ENCODE measurements at places on chromosomes 1 and 21. TPM values are rescaled to one million over a fixed set of nuclear protein-coding genes. Genes with fewer than 3 reads are reported as not detected.

DNA sequence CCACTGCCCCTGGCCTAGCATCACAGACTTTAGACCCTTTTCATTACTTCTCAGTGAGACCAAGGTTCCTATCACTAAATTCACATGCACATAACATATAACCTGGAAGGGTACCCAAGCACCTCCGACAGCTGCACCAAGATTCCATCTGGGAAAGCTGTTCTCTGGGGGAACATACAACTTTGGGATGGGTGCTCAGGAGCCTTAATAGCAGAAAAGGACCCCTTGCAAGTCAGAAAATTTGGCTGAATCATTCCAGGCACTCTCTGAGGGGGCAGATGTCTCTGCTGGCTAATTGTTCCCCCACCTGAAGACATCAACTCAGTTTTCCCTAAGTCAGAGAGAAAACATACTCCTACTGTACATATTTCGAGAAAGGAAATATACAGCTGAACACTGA is 41.3 kb upstream of the PSEN2 start:
- DNase-seq, result no peak

- no peak for DNase-seq
Measured at GRCh38 chr1:22582661-22583635, 19.7 kb downstream of the EPHA8 start.

- DNase-seq, result no peak
Measured at GRCh38 chr1:220789532-220790147, 2.9 kb downstream of the MTARC1 start.

DNA sequence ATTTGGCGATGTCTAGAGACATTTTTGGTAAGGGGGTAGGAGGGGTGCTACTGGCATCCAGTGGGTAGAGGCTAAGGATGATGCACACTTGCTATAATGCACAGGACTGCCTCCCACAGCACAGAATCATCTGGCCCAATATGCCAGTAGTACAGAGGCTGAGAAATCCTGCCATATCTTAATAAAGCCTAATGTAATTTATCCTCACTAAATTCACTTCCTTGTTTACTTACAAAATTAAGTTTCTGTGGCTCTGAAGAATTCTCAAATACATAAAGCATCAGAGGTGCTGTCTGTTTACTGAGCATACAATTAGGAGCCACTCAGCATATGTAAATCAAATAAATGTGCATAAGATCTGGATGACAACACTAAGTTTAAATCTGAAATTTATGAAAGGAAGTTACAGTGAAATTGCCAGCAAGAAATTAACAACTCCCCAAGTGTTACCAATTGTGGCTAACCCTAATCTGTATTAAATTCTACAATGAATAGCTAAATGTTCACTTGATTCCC is 26.5 kb downstream of the NGF start:
- no peak for DNase-seq

- no peak for DNase-seq
Measured at GRCh38 chr1:204216880-204217647, 3.3 kb upstream of the GOLT1A start.

GRCh38 chr1:109668123-109668775 is 392 bp downstream of the GSTM2 start:
- no peak for DNase-seq

DNA sequence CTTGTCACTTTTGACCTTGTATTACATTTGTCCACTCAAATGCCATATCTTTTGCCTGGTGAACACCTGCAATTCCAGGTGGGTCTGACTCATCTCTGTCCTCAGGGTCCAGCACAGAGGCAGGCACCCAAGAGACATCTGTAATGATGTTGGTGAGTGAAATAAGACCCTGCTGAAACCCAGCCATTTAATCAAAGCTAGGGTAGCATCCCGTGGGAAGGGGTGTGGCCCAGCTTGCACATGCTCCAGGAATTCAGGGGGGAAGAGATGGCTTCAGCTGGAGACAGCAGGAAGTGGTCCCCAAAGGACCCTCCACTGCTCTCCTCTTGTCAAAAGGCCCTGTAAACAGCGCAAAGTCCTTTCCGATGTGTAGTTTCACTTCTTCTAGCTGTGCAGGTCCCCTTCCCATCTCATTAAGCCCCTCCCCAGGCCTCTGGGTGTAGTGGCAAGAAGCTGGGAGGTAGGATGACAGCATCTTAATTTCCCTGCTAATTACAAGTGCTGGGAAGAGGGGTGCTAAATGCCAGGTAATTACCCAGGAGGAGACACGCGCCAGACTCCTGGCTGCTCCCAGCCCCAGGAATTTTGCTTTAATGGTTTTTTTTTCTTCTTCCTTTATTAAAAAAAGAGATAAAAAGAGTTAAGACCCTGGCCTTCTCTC is 54.4 kb upstream of the TRABD2B start:
- no peak for DNase-seq

DNA sequence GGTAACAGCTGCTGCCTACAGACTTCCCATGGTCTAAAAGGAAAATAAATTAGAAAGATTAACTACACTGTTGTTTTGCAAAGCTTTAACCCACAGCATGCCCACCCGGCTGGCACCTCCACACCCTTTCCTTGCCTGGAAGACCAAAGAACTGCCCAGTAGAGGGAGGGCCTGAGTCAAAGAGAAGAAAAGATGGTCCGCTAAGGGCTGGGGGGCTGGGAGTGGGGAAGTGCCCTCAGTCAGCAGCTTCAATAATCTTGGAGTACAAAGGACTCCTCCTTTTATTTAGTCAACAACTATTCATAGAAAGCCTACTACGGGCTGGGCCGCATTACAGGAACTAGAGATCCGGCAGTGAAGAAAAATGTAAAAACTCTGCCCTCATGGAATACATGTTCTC is 40.6 kb downstream of the ERI3 start:
- no peak for DNase-seq

DNA sequence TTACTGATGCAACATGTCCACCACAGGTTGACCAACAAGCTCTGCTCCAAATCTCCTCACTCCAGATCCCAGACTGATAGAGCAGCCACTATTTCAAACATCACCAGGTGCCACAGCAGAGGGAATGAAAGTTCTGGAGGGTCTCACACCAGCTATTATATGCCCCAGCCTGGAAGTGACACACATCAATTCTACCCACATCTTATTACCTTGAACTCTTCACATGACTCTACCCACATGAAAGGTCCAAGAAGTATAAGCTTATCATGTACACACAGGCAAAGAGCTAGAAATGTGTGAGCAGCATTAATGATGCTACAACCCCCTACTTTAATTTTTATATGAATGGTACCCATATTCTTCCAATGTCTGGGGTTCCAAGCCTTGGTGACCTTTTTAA is 64.2 kb downstream of the SH3GLB1 start:
- DNase-seq, result no peak

DNA sequence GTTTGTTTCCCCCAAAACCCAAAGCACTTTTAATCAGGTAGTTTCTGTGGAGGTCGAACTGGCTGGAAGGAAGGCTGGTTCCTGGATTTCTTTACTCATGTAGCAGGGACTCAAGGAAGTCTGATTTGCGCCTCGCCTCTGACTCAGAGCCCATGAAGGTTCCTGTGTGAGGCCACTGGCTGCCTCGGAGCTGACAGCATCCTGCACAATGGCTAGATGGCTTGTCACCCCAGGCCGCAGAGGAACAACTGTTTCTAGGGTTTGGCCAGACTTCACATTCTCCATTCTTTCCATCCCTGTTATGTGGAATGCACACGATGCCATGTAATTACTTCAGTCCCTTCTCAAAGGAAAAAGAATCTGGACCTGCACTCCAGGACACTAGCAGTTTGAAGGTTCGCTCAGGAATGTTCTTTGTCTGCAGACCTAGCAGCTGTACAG is 39.1 kb upstream of the PRSS38 start:
- no peak for DNase-seq

GRCh38 chr1:43743206-43743605 is 35.9 kb downstream of the ST3GAL3 start:
- no peak for DNase-seq

DNA sequence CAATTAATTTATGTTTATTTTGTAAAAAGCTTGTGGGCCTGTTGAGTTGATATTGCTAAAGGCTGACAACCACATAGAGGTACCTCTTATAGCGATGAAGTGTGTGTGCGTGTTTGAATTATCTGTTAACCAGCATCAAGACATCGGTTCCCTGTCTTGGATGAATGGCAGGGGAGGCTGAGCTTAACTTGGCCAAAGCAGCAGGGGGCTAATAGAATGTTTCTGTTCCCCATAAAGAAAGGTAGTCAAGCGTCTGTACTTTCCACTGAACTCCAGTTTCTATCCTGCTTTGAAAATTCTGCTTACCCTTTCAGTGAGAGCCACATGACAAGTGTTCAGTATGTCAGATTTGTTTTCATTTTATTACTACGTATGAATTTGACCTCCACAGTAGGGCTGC is 63.0 kb downstream of the ROR1 start:
- no peak for DNase-seq

Gene LCE6A
- total RNA-seq, result not detected

Gene OVAAL
- not detected for total RNA-seq

Gene DCDC2B
- total RNA-seq, result not detected

Gene ADGRB2
- total RNA-seq, result 0.81 TPM

Gene FOXD2
- 0.65 TPM for total RNA-seq

Gene BTBD8
- total RNA-seq, result 3.7 TPM

Gene TCEA3
- total RNA-seq, result 1.7 TPM

Gene BRDT
- 0.58 TPM for total RNA-seq

Gene ORC1
- 28.3 TPM for total RNA-seq

Gene OR2T29
- not detected for total RNA-seq

Gene KCNQ4
- 0.60 TPM for total RNA-seq
